CD4-positive, alpha-beta T cell treated with Interleukin-17A for 1 hour (primary cell): ENCODE measurements at places on chromosomes 11 and 22.

DNA sequence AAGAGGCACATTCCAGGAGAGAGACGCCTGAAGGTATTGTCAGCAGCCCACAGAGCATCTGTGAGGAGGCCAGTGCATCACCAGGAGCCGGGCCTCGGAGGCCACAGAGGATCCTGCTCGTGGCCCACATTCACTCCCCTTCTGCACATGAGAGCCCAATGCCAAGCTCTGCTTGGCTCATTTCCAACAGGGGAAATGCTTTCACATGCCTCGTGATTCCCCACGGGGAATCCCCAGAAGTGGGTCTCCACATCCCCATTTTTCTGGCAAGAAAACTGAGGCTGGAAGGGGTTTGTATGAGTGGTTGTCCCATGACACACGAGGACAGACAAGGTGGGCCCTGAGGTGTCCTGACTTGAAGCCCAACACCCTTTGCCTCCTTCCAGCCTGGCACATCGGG lies 34.4 kb downstream of the TP53I11 start:
- no peak for DNase-seq

DNA sequence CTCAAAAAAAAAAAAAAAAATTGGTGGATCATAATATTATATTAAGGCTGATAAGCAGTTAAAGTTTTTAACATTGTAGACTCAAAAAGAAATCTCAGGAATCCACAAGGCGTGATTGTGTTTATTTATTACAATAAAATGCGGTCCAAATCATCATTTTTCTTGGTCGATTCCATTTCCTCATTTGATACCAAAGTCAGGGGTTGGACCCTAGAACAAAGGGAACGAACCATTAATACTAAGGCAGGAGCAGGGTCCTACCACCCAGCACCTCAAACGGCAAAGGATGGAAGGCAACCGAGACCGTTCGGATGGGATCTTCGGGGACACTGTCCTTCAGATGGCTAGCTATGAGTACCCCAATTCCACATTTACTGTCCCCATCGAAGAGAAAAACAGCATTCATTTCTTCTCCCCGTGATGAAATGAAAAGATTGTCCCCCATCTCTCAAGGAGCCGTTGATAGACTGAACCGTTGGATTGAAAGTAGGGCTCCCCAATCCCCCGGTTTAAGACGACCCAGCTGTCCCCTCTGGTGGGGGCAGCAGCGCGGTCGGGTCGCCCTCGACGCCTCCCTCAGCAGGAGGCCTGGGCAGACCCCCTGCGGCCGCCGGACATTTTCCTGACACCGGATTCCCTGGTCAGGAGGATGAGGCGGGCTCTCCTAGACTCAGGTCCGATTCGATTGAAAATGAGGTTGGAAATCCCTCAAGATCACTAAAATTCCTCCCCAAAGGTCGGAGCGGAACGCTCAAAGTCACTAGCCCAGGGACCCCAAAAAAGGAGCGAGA lies 607 bp downstream of the DMC1 start:
- DNase-seq, result no peak

- DNase-seq, result no peak
Observed at GRCh38 chr11:127454856-127455255, 454.3 kb upstream of the KIRREL3 start.

- DNase-seq, result peak; percentile 40
Observed at GRCh38 chr22:49853981-49854831, 562 bp downstream of the ZBED4 start.

- DNase-seq, result no peak
Observed at GRCh38 chr22:45442116-45442515, 28.6 kb downstream of the RIBC2 start.

DNA sequence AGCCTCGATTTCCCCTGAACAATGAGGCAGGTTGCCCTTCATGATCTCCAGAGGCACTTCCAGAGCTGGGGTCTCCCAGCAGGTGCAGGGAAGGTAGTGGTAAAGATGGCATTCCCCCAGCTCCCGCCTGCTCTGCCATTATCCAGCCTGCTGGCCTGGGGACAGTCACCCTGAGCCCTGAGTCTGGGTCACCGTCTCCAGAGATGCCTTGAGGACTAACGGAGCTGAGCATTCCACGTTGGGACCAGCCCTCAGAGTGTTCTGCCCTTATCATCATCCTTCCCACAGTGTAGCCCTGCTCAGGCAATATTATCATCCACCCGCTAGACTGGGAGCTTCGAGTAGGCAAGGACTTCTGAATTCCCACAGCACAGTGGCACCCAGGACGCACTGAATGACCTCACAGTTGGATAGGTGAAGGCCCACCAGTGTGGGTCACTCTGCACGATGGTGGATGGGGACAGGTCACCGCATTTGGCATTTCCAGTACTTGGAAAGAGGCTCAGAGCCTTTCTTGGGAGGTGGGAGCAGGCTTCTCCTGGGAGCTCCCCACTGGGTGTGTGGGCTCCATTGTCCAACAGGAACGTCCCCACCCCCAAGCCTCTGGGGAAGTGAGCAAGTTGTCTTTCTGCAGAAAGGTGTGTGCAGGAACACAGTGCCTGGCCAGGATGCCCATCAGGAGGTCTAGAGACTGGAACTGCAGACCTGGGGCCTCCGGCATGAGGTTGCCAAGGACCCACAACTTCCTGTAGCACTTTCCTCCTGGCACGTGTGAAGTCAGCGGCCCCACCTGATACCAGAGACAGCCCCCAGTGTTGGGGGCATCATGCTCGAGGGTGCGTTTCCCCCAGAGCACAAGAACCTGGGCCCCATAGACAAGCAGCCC lies 51.4 kb upstream of the WNT7B start:
- no peak for DNase-seq

GRCh38 chr11:13076961-13077360 lies 67.8 kb downstream of the RASSF10 start:
- no peak for DNase-seq

DNA sequence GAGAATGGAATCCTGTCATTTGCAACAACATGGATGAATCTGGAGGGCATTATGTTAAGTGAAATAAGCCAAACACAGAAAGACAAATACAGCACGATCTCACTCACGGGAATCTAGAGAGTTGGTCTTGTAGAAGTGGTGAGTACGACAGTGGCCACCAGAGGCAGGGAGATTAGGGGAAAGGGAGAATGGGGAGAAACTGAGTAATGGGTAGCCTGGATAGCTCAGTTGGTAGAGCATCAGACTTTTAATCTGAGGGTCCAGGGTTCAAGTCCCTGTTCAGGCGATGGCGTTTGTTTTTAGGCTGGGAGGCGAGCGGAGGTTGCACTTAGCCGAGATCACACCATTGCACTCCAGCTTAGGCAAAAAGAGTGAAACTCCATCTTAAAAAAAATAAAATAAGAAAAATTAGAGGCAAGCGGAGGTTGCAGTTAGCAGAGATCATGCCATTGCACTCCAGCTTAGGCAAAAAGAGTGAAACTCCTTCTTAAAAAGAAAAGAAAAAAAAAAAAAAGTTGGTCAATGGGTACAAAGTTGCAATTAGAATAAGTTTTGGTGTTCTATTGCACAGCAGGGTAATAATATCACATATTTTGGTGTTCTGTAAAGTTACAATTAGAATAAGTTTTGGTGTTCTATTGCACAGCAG lies 95.7 kb upstream of the UBASH3B start:
- DNase-seq, result no peak

GRCh38 chr22:21978564-21979386 lies 3.8 kb downstream of the TOP3B start:
- no peak for DNase-seq

- no peak for DNase-seq
Observed at GRCh38 chr22:24996420-24996952, 44.0 kb downstream of the KIAA1671 start.

DNA sequence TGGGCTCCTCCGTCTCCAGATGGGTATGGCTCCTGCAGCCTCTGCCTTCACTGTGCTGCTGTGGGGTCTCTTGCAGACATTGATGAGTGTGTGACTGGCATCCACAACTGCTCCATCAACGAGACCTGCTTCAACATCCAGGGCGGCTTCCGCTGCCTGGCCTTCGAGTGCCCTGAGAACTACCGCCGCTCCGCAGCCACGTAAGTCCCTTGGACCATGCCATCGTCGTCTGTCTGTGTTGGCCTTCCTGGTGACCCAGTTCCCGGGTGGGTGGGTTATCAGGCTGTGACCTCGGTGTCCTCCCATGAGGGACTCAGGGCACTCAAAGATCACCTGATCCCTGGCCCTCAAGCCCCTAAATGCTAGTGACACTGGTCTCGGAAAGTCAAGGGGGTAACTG lies 47.7 kb downstream of the FBLN1 start:
- DNase-seq, result no peak

GRCh38 chr22:21972293-21972779 lies 10.3 kb downstream of the TOP3B start:
- DNase-seq, result peak; percentile 43

DNA sequence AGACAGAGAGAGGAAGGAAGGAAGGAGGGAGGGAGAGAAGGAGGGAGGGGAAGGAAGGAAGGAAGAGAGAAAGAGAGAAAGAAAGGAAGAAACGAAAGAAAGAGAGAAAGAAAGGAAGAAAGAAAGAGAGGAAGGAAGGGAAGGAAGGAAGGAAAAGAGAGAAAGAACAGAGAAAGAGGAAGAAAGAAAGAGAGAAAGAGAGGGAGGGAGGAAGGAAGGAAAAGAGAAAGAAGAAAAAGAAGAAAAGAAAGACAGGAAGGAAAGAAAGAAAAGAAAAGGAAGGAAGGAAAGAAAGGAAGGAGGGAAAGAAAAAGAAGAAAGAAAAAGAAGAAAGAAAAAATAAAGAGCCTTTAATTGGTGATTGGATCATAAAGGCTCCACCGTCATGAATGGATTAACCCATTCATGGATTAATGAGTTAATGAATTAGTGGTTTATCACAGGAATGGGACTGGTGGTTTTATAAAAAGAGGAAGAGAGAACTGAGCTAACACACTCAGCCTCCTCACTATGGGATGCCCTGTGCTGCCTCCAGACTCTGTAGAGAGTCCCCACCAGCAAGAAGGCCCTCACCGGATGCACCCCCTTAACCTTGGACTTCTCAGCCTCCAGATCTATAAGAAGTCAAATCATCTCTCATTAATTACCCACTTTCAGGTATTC lies 9.0 kb upstream of the PLAAT2 start:
- DNase-seq, result no peak

DNA sequence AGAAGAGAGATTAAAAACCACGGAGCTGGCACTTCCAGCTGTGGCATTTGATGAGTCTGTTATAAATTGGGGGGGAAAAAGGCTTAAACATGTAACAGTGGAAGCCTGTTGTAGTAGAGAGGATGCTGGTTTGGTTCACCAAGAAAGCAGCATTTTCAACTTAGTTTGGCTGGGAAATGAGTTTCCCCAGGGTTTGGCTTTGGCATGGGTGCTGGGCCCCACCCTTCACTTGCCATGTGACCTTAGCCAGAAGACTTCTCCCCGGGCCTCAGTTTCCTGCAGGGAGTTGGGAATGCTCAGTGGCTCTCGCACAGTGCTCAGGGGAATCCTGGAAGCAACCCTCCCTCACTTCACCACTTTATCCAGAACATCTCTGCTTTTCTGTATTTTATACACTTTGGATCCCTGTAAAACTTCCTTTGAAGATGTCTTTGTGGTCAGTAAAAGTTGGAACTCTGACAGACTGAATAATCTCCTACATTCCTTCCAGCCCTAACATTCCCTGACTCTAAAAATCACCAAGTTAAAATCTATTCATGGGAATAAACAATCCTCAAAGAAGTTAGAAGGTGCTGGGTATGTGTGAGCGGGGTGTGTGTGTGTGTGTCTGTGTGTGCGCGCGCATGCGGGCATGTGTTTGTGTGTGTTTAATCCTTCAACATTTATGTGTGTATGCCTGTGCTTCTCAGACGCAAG lies 166.0 kb downstream of the TENM4 start:
- no peak for DNase-seq

- DNase-seq, result no peak
Observed at GRCh38 chr11:133922078-133922870, 34.5 kb downstream of the IGSF9B start.

DNA sequence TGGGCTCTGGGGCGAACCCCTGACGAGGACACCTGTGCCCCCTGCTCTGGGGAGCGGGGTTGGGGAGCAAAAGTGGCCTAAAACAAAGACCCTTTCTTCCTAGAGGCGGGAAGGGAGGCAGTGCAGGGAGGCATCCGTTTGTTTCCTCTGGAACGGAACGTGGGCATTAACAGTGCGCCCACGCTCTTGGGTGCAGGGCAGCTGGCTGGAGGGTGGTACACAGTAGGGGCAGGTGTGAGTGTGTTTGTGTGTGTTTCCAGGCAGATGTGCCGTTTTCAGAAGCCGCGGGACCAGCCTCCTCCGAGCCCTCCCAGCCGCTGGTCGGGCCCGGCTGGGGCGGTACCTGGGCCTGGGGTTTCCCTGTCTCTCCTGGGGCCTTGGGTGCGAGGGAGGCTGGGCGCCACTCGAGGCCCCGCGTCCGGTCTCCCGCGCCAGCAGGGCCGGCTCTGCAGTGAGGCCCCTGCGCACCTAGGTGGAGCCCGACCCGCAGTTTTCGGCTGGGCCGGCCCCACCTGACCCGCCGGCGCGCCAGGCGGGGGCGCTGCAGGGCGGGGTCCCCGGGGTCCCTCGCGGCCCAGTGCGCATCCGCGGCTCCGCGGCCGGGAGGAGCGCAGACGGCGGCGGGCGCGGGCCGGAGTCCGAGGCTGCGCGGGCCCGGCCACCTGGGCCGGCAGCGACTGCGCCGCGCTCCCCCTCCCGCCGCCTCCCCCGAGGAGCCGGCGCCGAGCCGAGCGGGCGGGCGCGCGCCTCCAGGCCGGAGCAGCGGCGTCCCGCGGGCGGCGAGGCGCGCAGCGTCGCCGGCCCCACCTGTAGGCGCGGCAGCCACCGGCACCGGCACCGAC lies 1252.7 kb downstream of the BRD1 start:
- no peak for DNase-seq

DNA sequence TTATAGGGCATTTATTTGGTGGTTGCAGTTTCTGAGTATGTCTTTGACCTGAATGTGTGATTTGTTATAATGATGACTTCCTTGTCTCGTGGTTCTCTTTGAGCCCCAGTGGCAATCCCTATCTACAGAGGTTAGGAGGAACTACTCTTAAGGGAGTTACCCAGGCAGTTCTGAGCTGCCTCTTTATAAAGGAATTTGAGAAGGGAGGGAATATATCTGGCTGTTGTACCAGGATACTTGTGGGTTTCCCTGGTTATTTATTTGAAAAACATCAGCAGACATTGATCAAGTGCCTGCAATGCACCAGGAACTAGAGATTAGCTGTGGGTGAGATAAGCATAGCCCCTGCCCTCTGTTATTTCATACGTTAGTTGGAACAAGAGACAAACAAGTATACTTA lies 243.5 kb upstream of the ARHGAP20 start:
- no peak for DNase-seq

DNA sequence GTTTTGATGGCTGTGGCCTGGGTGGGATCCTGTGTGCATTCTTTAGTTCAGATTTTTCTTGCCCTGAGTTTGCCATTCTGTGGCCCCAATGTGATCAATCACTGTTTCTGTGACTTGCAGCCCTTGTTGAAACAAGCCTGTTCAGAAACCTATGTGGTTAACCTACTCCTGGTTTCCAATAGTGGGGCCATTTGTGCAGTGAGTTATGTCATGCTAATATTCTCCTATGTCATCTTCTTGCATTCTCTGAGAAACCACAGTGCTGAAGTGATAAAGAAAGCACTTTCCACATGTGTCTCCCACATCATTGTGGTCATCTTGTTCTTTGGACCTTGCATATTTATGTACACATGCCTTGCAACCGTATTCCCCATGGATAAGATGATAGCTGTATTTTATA lies 620 bp downstream of the OR4C16 start:
- no peak for DNase-seq

- DNase-seq, result no peak
Observed at GRCh38 chr22:47355776-47356510, 593.5 kb downstream of the TBC1D22A start.
